ENCODE measurements at places on chromosomes 7 and 10.
A peak's percentile ranks its signal among the peaks of the same experiment; 100 is the strongest.

GRCh38 chr10:51910189-51910588 is 210.8 kb upstream of the CSTF2T start:
- DNase-seq, result no peak

- no peak for DNase-seq
These were observed 71.7 kb downstream of the CREB5 start for GRCh38 chr7:28483908-28484605.

DNA sequence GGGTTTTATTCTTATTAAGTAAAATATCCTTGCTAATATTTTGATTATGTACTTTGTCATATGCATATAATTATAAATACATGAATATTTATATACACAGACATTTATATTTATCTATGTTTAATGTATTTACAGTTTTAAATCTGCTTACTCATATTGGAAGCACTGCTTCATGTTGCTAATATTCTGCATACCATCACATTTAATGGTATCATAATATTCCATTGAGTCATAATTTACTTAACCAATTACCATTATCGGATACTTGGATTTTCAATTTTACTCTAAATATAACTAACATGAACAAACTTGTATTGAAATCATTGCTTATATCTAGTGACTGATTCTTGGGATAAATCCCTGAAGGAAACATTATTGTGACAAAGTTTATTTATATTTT is 155.2 kb downstream of the MBL2 start:
- no peak for DNase-seq

DNA sequence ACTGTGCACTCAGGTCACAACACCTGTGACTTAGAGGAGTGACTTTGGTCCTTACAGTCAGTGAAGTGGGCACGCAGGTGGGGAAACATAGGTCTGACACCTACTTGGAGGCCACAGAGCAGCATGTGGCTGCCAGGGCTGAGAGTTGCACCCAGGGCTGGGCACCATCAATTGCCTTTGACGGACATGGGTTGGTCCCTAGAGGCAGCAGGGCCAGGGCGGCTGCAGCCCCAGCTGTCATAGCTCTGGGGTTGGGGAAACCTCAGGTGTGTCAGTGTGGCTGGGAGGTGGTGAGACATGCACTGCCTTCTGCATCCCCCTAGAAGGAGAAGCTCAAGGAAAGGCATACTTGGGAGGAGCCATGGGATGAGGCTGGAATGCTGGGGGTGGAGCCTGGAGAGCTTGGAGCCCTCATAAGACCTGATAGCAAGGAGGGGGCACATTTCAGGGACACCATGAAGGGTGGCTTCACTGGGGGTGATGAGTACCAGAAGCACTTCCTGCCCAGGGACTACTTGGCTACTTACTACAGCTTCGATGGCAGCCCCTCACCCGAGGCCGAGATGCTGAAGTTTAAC is at the start of gene INMT:
INMT (plus strand) TSS at position 440 of the 578 bp plus-strand sequence; CDS start at position 456, 16 bp downstream.
- DNase-seq, result no peak

DNA sequence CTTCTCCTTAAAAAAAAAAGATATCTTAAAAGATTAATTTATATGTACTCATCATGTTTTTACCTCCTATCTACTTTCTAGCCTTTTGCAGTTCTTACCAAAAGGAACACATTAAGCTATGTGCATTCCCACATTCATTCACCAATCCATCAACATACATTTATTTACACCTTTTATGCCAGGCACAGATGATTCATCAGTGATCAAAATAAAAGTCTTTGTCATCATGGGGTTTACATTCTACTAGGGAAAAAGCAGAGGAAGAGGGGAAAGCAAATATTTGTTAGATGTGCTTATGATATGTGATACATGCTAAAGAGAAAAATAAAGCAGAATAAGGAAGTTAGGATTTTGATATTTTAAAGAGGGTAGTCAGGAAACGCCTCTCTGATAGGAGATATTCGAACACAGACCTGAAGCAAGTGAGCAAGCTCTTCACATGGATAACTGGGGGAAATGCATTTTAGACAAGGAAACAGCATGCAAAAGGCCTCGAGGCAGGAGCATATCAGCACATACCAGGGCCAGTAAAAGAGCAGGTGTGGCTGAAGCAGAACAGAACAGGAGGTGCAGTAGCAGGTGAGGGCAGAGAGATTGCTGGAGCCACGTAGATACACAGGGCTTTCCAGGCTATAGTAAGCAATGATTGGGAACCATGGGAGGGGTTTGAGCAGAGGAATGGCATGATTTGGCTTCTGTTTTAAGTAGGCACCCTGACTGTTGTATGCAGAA is 67.4 kb downstream of the REEP3 start:
- no peak for DNase-seq

DNA sequence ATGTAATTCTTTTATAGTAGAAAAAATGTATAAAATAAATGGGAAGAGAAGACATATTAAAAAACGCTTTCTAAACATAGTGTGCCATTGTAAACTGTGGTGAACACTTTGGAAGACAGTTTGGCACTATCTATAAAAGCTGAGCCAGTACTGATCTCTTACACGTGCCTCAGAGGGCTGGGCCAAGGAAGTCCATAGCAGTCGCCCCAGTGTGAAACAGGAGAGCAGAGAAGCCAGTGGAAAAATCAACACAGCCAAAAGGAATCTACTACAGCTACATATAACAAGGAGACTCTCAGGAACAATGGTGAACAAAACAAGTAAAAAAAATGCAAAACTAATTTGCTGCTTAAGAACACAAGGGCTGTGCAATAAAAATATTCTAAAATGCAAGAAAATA is 20.6 kb downstream of the SEPHS1 start:
- DNase-seq, result no peak

- no peak for DNase-seq
These were observed 74.3 kb downstream of the CDH23 start for GRCh38 chr10:71471006-71471405.

GRCh38 chr10:109103278-109103677 is 820.0 kb downstream of the XPNPEP1 start:
- no peak for DNase-seq

GRCh38 chr10:25017154-25017590 is 760 bp downstream of the THNSL1 start:
- no peak for DNase-seq

GRCh38 chr7:43642897-43643630 is 60.2 kb downstream of the STK17A start:
- no peak for DNase-seq

DNA sequence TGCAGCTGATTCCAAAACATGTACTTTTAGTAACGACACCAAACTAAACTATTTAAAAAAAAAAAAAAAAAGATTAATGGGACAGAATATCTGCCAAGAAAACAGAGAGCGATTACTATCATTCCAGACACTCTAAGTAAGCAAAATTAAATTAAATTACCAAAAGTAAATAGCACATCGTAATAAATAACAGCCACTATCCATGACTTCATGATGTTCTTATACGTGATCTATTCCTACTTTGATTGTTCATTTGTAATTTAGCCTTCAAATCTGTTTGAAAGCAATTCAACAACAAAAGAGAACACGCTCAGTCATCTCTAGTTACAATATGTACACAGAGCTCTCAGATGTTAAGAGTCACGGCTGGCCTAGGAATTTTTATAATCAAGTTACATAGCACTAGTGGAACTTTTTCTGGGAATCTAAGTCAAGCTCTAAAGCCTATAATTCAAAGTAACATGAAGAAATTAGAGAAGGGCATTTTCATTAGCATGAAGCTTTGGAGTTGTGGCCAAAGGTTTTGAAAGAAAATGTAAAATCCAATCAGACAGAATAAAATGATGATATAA is 241.7 kb upstream of the NEBL start:
- DNase-seq, result peak; percentile 53

GRCh38 chr7:18889436-18889835 is 228.0 kb downstream of the TWIST1 start:
- DNase-seq, result no peak

DNA sequence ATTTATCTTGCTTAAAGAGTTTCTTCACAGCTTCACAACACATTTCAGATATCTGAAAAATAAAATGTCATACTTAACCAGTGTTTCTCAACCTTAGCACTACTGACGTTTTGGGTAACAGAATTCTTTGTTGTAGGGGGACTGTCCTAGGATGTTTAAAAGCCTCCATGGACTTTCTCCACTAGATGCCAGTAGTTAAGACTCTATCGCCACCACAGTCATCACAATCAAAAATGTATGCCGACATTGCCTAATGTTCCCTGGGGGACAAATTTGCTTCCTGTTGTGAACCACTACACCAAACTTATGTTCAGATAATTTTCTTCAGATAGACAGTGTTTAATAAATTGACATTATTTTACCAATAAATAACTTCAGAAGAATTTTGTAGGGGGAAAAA is 13.4 kb downstream of the NOC3L start:
- no peak for DNase-seq

All from renal cortex interstitium (tissue), 15 donors.